Dermis blood vessel endothelial cell (primary cell): ENCODE measurements at places on chromosomes 12 and 14. TPM values are rescaled to one million over a fixed set of nuclear protein-coding genes. Genes with fewer than 3 reads are reported as not detected.

DTX1 gene
- 1.7 and 1.9 TPM in 2 replicates for total RNA-seq

ADAMTS20 gene
- total RNA-seq: not detected in 2 replicates

SYT1 gene
- total RNA-seq: 9.4 and 9.7 TPM in 2 replicates

CMA1 gene
- total RNA-seq: not detected in 2 replicates

SLC10A1 gene
- not detected in 2 replicates for total RNA-seq

DLGAP5 gene
- 11.6 and 78.0 TPM in 2 replicates for total RNA-seq

OAS2 gene
- total RNA-seq: 7.5 and 8.4 TPM in 2 replicates

- peak; percentile 95 for DNase-seq
Observed at GRCh38 chr12:121748571-121749265, 36.2 kb downstream of the TMEM120B start.

DNA sequence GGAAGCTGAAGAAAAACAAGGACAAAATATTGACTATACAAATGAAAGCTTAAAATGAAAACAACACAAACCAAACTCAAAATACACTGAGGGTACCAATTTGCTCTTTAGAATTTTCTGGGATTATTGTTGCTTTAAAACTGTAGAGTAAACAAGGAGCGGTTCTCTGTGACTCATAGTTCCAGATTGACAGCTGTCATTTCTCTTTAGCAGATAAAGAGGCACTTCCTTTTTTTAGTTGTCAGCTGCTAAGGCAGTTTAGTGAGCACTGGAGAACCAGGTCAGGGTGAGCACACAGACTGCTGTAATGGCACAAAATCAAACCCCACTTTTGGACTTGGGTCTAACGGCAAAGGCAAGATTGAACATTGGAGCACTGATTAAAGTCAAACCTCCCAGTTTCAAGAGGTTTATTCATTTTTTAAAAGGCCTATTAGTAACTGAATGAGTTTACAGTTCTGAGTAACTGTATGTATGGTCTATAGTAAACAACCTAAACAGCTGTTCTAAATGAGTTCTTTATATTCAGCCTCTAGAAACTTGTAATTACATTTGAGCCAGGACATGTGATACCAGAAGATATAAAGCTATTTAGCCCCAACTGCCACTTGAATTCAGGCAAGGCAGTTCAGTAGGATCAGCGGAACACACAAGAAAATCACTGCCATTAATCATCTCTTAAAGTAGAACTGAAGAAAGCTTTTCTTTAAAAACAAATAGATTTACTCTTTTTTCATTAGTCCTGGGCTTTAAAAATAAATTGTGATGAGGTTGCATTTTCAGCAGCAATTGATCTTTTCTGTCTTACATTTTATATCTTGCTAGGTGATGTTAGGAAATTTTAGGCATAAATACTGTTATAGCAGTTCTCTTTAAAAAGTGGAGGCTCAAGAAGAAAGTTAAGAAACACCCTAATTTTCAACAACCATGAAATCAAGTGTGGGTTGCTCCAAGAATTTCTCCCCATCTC is 71.7 kb upstream of the PRICKLE1 start:
- DNase-seq: no peak

DNA sequence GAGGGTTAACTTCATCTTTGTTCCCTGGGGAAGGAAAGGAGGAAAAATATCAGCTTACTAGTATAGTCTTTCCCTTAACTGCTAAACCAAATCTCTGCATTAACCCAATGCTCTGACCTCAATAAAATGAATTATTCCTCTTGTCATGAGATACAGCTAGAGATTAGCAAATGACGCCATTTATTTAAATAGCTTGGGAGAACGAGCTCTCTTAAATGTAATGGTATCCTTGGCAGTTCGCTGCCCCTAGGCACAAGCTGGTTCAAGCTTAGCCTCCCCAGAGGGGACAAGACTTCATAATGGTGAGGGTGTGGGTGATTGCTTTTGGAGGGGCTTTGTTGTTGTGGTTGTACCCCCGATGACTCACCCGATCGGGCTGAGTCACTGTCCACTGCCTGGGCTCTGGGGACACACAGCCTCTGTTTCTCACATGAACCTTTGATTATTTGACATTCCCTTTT is 19.6 kb downstream of the FNTB start:
- DNase-seq: no peak

DNA sequence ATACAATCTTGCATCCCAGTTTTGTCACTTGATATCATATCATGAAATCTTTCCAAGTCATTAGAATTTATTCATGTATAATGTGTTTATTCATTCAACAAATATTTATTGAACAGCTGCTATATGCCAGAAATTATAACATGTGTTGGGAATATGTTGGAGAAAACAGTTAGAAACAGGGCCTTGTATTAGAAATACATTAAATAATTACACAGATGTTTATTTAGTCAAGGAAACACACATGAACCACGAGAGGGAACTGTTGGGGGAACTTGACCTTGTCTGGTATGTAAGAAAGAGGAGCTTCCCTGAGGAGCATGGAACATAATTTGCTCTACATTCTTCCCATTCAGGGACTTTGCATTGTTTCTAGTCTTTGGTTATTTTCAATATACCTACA is 191.7 kb upstream of the FRMD6 start:
- no peak for DNase-seq

- peak; percentile 63 for DNase-seq
Observed at GRCh38 chr14:99604766-99605298, 825 bp upstream of the CCDC85C start.

GRCh38 chr12:101551362-101552114 is 43.2 kb upstream of the MYBPC1 start:
- DNase-seq: no peak

DNA sequence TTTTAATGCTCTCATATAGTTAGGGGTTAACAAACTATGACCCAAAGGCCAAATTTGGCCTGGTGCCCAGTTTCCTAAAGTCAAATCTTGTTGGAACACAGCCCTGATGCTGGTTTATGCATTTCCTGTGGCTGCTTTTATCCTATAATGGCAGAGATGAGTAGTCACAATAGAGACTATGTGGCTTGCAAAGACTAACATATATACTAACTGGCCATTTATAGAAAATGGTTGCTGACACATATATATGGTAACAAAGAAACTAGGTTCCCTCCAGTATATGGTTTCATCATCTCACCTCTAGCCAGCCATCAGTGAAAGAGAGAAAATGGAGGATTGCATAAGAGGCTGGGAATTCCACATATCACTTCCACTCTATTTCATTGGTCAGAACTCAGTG is 10.8 kb downstream of the NAV3 start:
- peak; percentile 89 for DNase-seq

- DNase-seq: no peak
Observed at GRCh38 chr12:81261508-81262207, 183.8 kb downstream of the ACSS3 start.

DNA sequence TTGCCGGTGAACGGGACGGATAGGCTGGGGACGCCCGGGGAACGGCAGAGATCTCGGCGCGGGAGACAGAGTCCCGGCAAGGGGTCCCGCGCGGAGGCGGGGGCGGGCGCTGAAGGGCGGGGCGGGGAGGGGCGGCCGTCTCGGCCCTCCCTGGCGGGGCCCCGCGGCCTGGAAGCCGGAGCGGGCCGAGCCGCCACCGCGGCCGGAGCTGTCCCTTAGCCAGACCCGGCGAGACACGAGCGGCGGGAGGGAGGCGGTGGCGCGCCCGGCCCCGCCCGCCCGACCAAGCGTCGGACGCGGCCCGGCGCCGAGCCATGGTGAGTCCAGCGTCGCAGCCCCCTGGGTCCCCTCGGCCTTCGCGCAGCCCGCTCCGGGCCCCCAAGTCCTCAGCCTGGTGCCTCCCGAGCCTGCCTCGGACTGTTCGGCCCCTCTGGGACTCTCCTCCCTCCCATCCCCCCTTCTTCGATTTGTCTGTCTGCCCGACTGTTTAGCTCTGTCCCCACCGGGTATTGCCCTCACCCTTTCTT is at the start of gene ARHGEF40:
TSS of gene ARHGEF40 (plus strand) at position 222 of the 527 bp plus-strand sequence. CDS start at position 315, 93 bp downstream.
- peak; percentile 10 for DNase-seq

DNA sequence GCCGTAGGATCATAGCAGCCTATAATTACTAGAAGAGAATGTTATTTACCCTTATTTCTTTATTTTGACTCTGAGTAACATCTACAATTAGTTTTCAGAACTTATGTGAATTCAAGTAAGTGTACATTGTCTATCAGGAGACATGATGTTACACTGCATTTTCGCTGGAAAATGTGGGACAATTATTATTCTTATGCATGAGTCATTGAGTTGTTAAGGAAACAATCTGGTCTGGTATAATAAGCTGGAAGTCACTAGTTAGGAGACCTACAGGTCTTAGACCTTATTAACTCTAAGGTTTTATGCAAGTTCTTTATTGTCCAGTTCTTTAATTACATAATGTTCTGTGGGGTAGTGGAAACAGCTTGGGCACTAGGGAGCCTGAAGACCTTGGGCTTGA is 5.8 kb downstream of the KTN1 start:
- DNase-seq: peak; percentile 75

DNA sequence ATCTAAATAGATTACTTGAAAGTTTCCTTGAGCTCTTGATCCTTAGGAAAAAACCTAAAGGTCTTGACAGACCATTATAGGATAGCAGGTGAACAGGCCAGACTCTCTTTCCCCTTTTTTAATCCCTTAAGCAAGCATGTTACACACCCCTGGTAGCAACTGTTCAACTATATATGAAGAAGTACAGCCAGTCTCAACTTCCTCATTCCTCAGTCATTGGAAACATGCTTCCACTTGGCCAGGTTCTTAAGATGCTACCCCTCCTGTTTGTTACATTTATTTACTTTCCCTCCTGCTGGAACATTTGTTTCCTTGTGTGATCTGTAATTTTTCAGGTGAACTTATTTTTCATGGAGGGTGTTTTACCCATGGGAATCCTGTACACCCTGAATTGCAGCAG is 124.1 kb downstream of the ARMH4 start:
- no peak for DNase-seq

DNA sequence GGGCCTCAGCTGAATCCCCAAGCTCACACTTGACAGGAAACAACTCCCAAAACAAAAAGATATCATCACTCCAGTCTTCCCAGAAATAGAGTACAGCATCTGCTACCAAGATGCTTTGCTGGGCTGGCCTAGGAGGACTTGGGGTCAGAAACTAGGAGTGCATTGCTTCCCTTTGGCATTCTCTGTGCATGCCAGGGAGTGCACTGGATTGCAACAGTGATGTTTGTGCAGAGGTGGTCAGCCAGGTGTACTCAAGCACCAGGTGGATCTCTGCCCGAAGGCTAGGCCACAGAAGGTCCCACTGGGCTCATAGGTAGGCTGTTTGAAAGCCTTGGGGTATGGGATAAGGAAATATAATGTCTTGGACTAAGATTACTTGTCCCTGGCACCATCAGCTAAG is 51.1 kb downstream of the RAB35 start:
- no peak for DNase-seq

- DNase-seq: no peak
Observed at GRCh38 chr12:18045446-18045992, 44.5 kb downstream of the RERGL start.

GRCh38 chr12:57936513-57936883 is 4.9 kb upstream of the ATP23 start:
- no peak for DNase-seq

DNA sequence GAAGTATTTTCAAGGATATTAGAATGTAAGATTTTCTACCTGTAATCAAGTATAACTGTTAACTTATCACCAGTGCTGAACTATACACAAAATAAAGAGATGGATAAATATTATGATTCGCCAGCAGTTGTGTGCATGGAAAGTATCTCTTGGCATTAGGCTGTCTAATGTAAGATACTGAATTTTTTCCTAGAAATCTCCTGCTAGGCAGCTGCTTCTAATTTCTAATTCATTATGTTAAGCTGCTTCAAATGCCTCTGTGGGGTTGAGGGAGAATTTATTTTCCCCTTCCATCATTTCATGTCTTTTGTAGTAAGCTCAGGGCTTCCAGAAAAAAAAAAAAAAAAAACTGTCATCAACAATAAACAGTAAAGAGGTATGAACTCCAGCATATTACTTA is 516.0 kb downstream of the DIO2 start:
- no peak for DNase-seq

DNA sequence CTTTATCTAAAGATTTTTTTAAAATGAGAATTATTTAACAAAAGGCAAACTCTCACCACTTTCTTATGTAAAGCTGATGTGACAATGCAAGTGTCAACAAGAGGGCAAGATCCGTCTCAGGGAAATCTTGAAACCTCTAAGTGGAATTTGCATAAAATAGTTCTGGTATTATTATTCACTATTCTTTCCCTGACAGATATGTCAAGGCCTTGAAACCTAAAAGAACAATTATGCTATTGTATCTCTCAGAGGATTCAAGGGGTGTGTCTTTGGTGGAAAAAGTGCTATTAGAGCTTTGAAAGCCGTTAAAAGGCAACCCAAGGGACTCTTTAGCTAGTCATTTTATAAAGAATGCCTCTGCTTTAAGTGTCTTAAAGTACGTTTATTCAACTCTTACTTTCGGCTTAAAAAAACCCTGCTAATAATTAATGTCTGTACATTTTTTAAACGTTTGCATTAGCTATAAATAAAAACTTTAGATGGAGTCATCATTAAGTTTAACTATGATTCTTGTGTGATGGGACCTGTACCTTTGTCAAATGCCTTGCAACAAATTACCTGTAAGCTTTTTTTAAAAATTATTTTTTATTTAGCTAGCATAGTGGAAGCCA is 585.5 kb downstream of the VRK1 start:
- DNase-seq: no peak

DNA sequence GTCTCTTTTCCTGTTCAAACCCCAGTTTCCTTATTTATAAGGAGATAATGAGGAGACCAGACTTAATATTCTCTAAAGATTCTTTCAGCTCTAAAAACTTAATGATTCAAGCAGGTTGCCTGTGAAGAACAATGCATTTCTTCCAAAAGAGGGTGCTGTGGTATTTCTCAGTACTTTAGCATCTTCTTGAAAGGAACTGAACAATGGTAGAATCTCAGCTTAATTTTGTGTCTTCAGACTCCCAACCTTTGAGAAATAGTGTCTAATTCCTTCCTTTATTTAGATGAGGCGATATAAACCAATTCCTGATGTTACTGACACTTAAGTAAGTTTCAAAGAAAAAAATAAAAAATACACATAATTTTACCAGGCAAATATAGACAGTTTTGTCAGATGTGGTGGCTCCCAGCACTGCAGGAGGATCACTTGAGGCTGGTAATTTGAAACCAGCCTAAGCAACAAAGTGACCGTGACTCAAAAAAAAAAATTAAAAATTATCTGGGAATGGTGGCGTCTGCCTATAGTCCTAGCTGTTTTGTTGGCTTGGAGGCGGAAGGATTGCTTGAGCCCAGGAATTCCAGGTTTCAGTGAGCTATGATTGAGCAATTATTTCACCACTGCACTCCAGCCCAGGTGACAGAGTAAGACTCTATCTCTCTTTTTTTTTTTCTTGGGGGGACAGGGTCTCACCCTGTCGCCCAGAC is 76.9 kb upstream of the PSMA6 start:
- peak; percentile 74 for DNase-seq

GRCh38 chr14:93787465-93788292 is 606 bp downstream of the PRIMA1 start:
- no peak for DNase-seq

GRCh38 chr14:22517117-22517720 is 71.8 kb downstream of the DAD1 start:
- DNase-seq: no peak

DNA sequence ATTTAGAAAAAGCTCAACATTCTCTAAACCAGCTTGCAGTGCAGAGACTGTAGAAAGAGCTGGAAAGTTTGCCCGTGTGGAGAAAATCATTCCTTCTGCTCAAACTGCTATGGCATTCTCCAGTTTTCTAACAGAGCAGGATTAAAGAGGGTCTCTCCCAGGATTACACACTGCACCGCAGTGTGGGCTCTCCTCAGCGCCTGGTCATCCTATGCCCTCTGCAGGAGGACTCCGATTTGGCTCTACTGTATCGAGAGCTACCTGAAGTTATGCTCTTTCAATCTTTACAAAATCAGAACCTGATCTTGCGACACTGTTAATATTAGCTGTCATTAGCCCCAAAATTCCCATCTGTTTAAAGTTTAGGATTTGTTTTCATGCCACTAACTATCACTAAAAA is 33.0 kb downstream of the BHLHE41 start:
- no peak for DNase-seq

GRCh38 chr12:25959071-25959961 is 834 bp downstream of the RASSF8 start:
- DNase-seq: peak; percentile 76
